ENCODE measurements at places on chromosomes 1 and 21. TPM values are rescaled to one million over a fixed set of nuclear protein-coding genes. Genes with fewer than 3 reads are reported as not detected.

Gene TNFSF4
- 1.2 TPM for polyA plus RNA-seq

Gene TRIM63
- not detected for polyA plus RNA-seq

Gene BNIPL
- polyA plus RNA-seq, result 25.8 TPM

Gene CCDC181
- polyA plus RNA-seq, result not detected

Gene CYP4X1
- 1.2 TPM for polyA plus RNA-seq

Gene LYPD8
- not detected for polyA plus RNA-seq

Gene ESPN
- 0.47 TPM for polyA plus RNA-seq

Gene CAMTA1
- polyA plus RNA-seq, result 30.5 TPM

Gene CACHD1
- polyA plus RNA-seq, result 1.6 TPM

Gene S100A2
- 12,757 TPM for polyA plus RNA-seq

Gene FAM78B
- 0.11 TPM for polyA plus RNA-seq

Gene LCK
- 0.16 TPM for polyA plus RNA-seq

Gene RAB3B
- 1.2 TPM for polyA plus RNA-seq

Data from keratinocyte (primary cell).